Stimulated activated CD8-positive, alpha-beta memory T cell treated with anti-CD3 and anti-CD28 coated beads, Interleukin-4, amount 100 ng/mL, for 4 hours (primary cell): ENCODE measurements at places on chromosomes 1 and 21.

DNA sequence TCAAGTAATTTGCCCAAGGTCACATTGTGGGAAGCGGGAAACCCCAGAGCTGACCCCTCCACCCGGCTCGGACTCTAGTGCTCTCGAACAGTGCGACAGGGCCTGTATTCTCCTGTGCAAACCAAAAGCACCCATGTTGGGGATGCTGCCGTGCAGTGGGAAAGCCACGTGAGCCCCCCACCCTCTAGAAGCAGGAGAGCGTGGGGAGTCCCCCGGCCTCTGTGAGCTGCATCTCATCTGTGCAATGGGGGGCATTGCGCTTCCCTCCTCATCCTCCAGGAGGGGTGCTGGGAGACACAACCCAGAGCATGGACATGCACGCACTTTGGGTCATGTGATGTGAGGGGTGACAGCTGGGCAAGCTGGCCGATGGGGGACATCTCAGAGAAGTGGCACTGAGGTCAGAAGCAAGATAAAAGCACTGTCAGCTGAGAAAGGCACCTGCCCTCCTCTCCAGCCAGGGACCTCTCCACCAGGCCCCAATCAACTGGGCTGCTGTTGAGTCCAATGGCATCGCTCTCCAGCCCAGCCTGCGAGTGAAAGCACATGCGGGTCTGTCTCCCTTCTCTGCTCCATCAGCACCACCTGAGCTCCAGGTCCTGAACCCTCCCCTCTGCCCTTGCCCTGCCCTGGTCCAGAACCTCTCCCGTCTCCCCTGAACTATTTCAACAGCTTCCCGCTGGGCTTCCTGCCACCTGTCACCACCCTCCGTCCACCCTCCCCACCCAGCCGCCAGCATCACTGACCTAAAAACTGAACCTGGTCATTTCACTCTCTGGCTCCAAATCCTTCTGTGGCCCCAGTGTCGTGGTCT is 76.4 kb upstream of the IFFO2 start:
- DNase-seq, result no peak

- no peak for DNase-seq
Measured at GRCh38 chr1:198491596-198491995, 48.9 kb downstream of the ATP6V1G3 start.

DNA sequence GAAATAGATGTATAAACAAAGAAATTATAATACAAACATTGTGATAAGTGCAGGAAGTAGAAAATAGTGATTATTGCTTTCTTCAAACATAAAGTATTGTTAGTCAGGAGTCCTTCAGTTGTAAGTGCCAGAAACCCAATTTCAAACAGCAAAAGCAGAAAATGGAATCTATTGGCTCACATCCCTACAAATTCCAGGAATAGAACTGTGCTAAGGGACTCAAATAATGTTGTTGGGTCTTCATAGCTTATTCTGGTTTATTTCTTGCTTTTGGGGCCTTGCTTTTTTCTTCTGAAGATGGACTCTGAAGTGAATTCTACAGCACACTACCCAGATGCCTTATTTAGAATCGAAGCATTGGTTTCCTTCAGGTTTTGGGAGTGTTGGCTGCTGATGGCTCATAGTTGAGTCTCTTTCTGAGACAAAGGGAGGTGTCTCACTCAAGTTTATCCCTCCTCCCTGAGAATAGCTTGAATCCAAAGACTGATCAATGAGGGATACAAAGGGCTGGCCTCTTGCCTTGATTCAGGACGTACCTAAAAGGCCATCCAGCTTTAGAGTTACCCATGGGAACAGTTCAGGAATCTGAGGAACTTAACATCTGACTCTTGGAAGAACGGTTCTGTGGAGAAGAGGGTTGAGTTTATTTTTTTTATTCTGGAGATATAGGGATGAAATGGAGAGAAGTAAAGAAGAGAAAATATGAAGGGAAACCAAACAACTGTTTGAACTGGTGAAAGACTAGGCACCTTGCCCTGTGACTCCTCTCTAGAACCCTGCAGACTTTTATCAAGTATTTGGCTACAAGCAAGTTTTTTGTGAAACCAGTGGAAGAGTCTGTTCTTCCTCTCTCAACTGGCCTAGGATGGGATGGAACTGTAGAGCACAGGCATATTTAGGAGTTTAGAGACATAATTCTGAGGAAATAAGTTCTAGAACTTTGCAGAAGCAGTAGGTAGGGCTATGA is 39.0 kb upstream of the ATG4C start:
- DNase-seq, result no peak

DNA sequence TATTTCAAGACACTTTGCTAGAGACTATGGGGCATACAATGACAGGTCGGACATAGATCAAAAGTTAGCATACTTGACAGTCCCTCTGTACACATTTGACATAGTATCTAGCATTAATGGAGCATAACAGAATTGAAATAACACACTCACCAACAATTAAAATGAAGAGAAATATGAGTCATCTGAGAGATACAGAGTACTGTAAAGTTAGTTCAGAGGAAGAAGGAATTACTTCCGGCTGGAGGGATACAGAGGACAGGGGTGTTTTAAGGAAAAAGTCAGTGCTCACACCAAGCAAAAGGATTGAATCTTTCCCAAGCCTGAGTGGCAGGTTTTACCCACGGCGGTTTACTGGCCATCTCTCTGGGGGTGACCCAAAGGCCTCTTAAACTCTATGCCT is 2.4 kb downstream of the ZMYND12 start:
- DNase-seq, result no peak

DNA sequence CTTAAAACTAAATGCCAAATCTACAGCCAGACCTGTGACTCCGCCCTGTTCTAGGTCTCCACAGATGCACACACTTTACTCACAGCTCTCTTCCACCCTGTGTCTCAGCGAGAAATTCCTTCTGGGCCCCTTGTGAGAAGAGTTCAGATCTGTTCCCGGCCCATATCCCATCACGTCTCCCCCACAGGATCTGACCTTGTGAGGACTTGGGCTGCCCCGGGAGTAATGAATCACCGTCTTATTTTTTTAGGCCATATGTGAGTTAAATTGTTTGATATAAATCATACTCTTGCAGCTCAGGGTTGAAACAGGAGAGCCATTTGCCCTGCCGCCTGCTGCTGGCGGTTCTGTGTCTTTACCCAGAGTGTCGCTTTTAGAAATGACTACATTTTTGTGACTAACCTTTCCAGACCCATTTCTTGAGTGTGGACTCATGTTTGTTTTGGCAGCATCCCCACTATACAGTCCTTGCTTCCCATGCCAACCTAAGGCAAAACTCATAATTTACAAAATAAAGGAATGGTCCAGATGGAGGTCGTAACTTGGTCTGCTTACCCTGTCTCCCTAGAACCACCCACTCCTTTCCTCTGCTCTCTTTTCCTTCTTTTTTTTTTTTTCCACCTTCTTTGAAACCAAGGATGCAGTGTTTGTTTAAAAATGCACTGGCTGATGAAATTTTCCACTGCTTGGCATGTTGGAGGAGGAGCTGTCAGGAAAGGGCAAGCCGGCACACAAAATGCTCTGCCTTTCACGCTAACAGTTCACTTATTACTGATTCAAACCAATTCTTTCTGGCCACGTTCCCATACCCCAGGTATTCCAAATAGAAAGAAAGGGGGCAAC is 98.0 kb upstream of the C1orf105 start:
- DNase-seq, result no peak

DNA sequence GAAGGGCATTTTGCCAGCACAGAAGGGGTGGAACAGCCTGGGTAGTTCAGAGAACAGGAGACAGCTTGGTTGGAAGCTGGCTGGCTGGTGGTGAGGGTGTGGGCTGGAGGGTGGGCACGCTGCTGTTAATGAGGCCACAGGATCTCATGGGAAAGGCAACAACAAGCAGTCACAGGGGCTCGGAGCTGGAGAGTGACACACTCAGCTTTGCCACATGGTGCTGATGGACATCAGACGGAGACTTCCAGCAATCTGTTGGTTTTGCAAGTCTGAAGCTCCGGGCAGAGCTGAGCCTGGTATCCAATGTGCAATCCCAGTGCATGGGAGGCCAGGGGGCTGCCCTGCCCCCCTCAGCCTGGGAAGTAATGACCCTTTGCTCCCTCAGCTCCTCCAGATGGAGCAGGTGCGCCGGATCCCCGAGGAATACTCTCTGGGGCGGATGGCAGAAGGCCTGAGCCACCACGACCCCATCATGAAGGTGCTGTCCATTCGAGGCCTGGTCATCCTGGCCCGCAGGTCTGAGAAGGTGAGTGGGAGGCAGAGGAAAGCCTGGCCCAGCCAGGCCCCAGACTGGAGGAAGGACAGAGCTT is 15.6 kb upstream of the TTC4 start:
- DNase-seq, result no peak

GRCh38 chr1:114021665-114022099 is 42.4 kb downstream of the OLFML3 start:
- DNase-seq, result no peak

DNA sequence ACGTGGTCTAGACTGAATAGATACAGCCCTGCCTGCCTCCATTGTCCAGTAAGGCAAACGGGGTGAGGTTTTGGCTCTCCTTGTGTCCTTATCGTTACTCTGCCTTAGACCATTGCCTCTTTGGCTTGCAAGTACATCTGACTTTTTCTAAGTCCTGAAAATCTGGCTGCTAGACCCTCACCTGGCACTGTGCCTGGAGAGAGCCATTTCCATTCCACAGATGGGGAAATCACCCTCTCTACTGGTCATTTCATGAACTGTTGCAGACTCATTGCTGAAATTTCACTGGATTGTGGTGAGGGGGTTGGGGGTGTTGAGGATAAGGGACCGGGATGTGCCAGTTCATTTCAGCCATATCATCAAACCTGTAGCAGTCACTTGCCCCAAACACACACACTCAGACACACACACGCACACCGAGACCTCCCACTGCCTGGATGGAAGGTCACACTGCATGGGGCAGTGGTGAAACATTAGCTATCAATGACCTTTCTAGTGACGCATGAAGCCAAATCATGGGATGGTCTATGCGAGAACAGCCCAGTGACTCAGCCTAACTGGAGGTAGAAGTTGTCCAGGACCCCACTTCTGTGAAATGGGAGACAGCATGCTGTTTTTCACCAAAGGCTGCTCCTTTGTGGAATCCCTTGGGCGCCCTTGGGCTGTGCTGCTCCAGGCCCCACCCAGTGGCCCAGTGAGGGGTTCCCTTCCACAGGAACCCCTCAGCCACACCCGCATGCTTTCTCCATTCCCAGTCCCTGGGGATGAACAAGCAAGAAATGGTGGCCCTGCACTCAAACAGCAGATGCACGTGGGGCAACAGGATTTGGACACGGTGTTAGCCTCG is 34.9 kb upstream of the VASH2 start:
- DNase-seq, result no peak

- DNase-seq, result no peak
Measured at GRCh38 chr1:55622074-55622473, 406.9 kb upstream of the USP24 start.

DNA sequence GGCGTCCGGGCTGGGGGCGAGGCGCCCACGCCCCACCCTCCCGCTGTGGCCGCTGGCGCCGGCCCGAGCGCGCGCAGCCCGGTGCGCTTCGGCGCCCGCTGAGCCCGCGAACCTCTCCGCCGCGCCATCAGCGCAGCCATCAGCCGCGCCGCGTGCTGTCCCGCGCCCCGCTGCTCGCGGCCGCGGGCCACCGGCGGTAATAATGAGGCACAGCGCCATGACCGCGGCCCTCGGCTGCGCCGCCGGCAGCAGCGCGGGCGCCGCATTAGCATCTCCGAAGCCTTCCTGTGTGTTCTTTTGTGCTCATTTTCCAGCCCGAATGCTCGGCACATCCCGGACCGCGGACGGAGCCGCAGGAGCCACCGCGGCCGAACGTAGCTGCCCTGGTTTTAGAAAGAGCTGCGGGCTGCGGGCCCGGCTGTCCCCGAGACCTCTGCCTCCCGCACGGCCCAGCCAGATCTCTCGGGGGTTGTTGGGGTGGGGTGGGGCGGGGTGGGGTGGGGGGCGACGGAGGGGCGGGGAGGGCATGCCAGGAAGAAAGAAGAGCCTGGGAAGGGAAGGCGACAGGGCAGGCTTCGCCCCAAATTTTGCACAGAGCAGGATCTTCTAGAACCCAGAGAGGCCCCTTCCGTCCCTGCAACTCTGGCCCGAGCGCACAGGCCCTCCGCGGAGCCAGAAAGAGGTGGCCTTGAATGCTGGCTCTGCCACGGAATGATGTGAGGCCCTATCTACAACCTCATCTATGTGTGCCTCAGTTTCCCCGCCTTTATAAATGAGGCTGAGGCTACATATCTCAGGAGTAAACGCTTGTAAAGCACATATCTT is 55.3 kb downstream of the RRAGC start:
- no peak for DNase-seq
